ENCODE measurements at places on chromosomes 5 and 9.

DNA sequence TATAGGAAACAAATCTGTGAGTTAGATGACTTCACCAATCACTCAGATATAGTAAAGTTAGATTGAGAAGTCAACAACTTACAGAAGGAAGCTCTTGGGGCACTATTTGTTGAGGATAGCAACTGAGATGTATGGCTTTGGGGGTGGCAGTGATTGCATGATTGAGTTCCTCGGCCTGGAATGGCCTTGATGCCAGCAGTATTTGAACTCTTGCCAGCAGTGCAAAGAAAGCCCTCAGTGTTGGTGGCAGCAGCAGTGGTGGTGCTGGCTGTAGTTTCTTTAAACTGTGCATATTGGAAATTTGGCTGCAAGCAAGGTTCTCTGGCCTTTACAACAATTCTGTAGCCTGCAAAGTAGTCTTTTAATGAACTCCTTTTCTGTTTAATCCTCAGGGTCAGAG lies 41.4 kb upstream of the PJA2 start:
- no peak for DNase-seq

- no peak for DNase-seq
These were observed 28.8 kb downstream of the JAKMIP2 start for GRCh38 chr5:147753765-147754164.

DNA sequence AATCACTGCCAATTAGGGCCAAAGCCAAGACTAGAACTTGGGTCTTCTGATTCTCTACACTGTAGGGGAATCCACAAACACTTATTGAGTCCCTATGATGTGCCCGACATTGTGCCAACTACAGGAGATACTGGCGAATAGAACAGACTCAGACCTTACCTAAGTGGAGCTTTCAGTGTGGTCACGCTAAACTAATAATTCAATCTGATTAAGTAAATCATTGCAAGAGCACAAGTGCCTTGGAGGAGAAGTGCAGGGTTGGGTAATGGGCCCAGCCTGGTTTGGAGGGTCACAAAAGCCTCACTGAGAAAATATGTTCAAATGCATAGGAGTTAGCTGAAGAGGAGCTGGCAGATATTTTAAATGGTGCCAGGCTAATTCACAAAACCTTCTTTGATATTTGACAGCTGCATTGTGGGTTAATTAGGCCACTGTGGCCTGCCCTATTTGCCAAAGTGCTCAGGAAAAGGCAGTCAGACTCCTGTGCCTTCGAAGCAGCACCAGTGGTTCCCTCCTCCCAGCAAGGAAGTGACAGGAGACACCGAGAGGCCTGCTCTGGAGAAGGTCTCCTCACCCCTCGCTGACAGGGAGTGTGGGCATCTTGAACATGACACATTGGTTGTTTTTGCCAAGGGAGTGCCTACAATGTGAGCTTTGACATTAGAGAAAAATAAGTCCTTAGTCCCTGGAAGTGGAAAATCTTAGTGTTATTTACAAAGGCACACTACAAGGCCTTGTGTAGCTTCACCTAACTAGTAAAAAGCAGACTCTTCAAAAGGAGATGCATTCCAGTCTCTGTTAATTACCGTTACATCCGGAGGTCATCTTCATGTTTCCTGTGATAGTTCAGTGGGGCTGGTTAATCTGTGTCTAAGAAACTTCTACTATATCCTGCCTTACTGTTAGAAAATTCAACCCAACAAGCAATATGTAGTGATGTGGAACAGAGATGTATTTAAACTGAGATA lies 24.1 kb upstream of the TRAF1 start:
- DNase-seq: no peak

DNA sequence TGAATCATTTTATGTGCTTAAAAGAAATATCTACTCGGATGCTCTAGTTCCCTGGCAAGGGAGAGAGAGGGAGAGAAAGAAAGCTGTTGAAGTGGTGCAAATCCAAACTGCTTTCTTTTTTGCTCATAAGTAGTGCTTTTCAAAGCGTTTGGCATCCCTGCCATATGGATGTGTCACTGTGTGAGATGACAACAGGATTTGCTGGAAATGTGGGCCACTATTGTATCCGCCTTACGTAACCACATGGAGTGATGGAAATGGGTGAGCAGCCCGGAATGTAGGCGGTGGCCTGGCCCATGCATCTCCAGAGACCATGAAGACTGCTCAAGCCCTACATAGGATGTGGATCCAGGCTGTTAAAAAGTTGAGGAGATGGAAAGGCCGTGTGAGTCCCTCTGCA lies 30.8 kb downstream of the TJP2 start:
- DNase-seq: no peak

DNA sequence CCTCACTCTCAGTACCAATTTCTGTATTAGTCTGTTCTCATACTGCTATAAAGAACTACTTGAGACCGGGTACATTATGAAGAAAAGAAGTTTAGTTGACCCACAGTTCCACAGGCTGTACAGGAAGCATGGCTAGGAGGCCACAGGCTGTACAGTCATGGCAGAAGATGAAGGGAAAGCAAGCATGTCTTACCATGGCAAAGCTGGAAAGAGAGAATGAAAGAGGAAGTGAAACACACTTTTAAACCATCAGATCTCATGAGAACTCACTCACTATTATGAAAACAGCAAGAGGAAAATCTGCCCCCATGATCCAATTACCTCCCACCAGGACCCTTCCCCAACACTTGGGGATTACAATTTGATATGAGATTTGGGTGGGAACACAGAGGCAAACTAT lies 698.8 kb downstream of the CDH9 start:
- no peak for DNase-seq

DNA sequence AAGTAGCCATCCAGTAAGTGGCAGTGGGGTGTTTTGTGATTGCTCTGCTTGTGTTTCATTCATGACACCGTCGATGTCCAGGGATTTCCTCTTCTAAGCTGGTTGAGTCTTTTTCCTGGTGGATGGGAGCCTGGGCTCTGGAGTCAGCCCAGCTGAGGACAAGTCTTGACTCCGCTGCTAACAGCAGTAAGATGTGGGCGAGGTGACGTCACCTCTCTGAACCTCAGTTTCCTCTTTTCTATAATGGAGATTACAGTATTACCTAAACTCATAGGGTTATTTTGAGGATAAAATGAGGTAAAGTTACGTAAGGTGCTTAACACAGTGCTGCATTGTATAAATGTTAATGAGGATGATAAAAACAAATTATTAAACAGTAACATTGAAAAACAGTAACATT lies 21.3 kb downstream of the FGF1 start:
- no peak for DNase-seq

DNA sequence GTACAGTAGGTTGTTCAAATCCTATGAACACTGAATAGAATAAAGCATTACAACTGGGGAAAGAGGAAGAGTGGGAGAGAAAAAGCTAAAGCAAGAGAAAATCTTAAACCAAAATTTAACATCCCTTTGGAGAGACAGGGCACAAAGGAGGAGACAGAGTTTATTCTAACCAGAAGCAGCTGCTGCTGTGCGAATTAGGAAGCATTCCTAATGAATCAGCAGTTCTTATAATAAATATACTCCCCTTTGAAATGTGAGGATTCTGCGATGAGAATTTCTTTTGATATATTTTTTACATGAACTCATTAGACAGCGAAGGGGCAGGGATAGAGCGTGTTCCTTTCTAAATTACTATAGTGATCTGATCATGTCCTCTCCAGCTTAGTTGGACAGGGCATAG lies 233.4 kb downstream of the DENND1A start:
- DNase-seq: no peak

GRCh38 chr5:29017501-29017900 lies 1979.1 kb upstream of the CDH9 start:
- DNase-seq: no peak

Data from stimulated activated CD8-positive, alpha-beta memory T cell treated with anti-CD3 and anti-CD28 coated beads, Interleukin-7, amount 100 ng/mL, for 24 hours (primary cell).